Astrocyte (in vitro differentiated cells and primary cell): ENCODE measurements at places on chromosomes 2 and 18. TPM values are rescaled to one million over a fixed set of nuclear protein-coding genes. Genes with fewer than 3 reads are reported as not detected.

- no peak overlapping the region for H3K27ac ChIP-seq
- H3K4me1 ChIP-seq: no peaks in the 10 kb centered on the region
- no peaks in the 10 kb centered on the region for H3K27me3 ChIP-seq
These were observed 40.7 kb downstream of the CYP26B1 start for GRCh38 chr2:72106978-72107377.

DNA sequence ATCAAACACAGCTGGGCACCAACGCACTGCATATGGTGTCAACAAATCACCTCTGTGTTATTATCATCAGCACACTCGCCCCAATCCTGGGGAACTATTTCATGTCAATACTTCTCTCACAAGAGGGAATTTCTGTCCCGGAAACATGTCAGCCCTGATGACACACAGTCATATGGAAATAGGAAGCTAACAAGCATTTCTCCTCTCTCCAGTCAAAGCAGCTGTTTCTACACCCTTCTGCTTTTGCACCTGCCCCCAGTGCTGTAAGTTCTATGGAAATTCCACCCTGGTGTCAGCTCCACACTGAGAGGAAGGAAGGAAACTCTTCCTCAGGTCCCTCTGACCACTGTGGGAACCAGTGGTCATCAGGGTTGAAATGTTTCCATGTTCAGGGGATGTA, 447.6 kb upstream of the ID2 start:
- H3K36me3 ChIP-seq: no peaks in the 10 kb centered on the region
- no peak overlapping the region for H3K4me3 ChIP-seq
- no peak overlapping the region for H3K27ac ChIP-seq

DNA sequence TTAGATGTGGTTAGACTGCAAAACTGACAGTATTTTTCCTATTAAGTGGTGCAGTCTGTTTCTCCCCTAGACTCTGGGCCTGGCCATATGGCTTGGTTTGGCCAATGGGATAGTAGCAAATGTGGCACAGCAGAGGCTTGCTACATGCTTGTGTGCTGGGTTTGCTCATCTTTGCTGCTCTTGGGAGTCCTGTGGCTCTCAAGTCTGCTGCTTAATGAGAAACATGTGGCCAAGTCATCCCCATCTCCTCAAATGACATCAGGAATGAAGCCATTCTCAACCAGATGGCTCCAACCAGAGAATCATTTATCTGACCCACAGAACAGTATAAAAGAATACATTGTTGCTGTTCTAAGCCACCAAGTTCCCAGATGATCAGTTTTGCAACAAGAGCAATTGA, 57.1 kb upstream of the PAX3 start:
- no peak overlapping the region for H3K27ac ChIP-seq
- peak; percentile 37 for DNase-seq
- H3K4me1 ChIP-seq: no peaks in the 10 kb centered on the region
- H3K27me3 ChIP-seq: no peaks in the 10 kb centered on the region
- no peak overlapping the region for H3K4me3 ChIP-seq
- no peaks in the 10 kb centered on the region for H3K36me3 ChIP-seq

DNA sequence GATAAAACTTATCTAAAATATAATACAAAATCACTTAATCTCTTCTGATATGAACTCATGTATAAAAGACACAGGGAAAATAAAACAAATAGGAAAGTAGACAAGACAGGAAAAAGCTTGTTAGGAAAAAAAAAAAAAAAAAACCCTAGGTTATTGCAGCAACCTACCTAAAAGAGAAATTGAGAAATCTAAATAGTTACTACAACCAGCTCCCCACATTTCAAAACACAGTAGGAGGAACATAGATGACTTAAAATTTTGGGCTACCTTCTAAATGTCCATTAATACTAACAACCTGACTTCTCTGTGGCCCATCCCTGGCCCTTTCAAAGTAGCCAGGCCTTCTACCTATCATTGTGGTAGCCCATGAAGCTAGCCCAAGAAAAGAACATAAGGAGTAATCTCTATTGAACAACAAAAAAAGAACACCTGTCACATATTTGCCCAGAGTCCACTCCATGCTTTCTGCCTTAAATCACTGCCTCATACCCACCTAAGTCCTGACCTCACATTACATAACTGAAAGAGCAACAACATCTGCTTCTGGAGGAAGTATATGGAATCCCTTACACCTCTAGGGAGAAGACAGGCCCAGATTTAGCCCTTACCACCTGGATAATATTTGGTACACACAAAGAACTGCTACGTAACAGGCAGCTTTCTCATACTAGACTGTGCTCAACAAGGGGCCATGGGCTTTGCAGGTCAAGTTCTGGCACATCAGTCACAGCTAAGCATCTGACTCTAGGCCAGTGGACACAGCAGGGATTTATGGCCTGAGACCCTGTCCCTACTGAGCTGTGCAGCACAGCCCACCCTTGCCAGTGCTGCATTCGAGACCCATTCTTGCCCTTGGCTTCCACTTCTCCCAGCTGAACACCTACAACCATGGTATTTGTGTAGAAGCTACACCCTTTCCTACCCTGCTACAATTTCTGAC, 8.5 kb downstream of the SUCLG1 start:
- DNase-seq: no peak
- no peaks in the 10 kb centered on the region for H3K27me3 ChIP-seq
- peaks cover 4% of the 10 kb centered on the region for H3K36me3 ChIP-seq
- H3K4me1 ChIP-seq: no peaks in the 10 kb centered on the region
- no peak overlapping the region for H3K27ac ChIP-seq
- H3K4me3 ChIP-seq: no peak overlapping the region

DNA sequence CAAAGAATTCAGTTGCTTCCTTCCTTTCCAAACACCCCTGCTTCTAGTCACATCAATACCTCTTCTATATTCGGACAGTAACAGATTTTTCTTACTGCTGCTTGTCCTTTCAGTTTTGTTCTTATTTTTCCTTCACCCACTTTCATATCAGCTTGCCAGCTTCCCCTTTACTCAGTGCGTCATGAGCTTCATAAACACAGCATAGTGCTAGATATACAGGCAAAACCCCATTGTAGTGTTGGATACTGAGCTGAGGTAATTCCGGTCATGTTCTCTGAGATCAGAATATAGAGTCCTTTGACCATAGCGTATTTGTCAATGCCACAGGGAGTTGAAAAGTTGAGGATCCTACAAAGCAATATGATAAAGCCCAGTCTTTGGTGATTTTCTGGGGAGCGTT, 2.4 kb downstream of the FARP2 start:
- H3K27ac ChIP-seq: no peak overlapping the region
- H3K4me3 ChIP-seq: no peak overlapping the region
- peak; percentile 2 for DNase-seq
- peaks cover 7% of the 10 kb centered on the region for H3K4me1 ChIP-seq
- H3K27me3 ChIP-seq: no peaks in the 10 kb centered on the region

INPP4A gene
- total RNA-seq: 19.4 and 23.4 TPM in 2 replicates

LYPD6B gene
- total RNA-seq: 1.1 and 1.2 TPM in 2 replicates

MCFD2 gene
- total RNA-seq: 161 and 165 TPM in 2 replicates

DNA sequence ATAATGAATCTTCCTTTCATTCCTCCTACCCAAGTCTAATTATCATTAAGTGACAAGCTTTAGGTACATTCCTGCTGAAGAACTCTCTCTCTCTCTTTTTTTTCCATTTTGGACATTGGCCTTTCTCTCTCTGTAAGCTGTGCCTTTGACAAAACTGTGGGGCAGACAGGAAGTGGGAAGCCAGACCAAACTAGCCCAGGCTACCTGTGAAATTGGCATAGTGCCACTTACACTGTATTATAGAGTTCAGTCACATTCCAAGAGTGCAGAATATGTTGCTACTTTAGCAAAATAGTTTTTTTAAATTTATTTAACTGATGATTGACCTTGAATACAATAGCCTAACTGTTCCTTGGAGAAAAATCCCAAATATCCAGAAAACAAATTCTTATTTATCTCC, 381.5 kb upstream of the ETAA1 start:
- H3K4me3 ChIP-seq: no peak overlapping the region
- DNase-seq: no peak
- peaks cover 3% of the 10 kb centered on the region for H3K27me3 ChIP-seq

GRCh38 chr2:205511221-205511620, 171.1 kb upstream of the NRP2 start:
- H3K4me3 ChIP-seq: no peak overlapping the region
- no peak overlapping the region for H3K27ac ChIP-seq
- peaks cover 5% of the 10 kb centered on the region for H3K4me1 ChIP-seq
- H3K36me3 ChIP-seq: no peaks in the 10 kb centered on the region
- H3K27me3 ChIP-seq: no peaks in the 10 kb centered on the region

DNA sequence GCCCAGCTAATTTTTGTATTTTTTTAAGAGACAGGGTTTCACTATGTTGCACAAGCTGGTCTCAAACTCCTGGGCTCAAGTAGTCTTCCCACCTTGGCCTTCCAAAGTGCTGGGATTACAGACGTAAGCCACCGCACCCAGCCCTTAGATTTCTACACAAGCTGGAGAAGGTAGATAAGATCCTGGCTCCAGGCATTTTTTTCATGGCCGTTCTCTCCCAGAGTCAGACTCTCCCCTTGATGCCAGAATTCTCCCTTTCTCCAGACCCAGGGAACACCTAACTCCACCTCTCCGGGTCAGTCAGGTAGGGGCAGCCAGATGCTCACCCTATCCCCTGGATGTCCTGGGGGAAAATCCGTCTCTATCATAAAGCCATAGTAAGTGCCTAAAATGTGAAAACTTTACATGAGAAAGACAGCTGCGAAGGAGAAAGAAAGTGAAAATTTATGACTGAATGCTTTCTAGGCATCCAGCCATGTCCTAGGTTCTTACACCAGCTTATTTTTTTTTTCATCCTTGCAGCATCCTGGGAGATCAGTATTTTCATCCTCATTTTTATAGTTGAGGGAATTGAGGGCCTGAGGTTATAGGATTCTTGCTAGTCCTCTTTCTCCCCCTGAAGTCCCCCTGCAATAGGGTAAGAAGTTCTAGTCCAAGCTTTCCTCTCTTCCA, 16.3 kb downstream of the SIX3 start:
- H3K27me3 ChIP-seq: peaks cover 43% of the 10 kb centered on the region
- H3K36me3 ChIP-seq: no peaks in the 10 kb centered on the region
- no peak overlapping the region for H3K4me3 ChIP-seq

CABLES1 gene
- 12.2 and 14.5 TPM in 2 replicates for total RNA-seq

DNA sequence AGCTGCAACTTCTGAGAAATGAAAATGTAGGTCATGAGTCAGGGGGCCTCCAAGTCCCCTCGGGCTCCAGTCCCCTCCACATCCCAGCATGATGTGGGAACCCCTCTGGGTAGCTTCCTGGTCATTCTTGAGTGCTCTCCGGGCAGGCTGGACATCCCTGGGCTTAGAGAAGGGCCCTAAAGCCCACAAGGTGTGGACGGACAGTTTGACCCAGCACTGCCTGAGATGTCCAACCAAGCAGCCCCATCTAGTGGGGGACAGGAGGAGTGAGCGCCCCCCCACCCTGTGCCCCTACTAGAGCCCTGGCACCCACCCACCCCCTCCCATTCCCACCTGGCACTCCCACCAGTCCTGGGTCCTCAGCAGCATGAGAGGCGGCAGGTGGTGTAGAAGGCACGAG, 46.0 kb downstream of the CYP27C1 start:
- H3K4me3 ChIP-seq: no peak overlapping the region
- no peak for DNase-seq
- no peaks in the 10 kb centered on the region for H3K36me3 ChIP-seq
- H3K27ac ChIP-seq: no peak overlapping the region

TGOLN2 gene
- 86.7 and 90.8 TPM in 2 replicates for total RNA-seq

DNA sequence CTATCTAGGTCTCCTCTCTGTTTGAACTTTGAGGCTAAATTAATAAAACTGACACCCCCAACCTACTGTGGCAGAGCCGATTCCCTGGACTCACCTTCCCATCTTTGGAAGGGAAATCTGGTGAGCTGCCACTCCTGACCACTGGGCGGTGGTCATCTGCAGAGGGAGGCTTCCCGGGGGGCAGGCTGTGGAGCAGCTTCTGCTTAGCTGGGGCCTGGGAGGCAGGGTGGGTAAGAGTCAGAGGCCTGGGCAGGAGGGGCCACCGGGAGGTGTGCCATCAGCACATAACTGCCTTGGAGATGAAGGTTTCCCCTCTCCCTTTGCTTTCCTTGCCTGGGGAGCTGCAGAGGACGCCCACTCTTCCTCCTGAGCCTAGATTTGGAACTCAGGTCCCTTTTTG, 2.3 kb upstream of the NPPC start:
- H3K27me3 ChIP-seq: peaks cover 60% of the 10 kb centered on the region
- no peaks in the 10 kb centered on the region for H3K36me3 ChIP-seq
- H3K4me1 ChIP-seq: peaks cover 12% of the 10 kb centered on the region

- no peak overlapping the region for H3K27ac ChIP-seq
- no peak for DNase-seq
- H3K4me3 ChIP-seq: no peak overlapping the region
- H3K4me1 ChIP-seq: no peaks in the 10 kb centered on the region
These were observed 276.2 kb downstream of the MYCN start for GRCh38 chr2:16216558-16216945.
